ENCODE measurements at places on chromosomes 3 and 15.
A peak's percentile ranks its signal among the peaks of the same experiment; 100 is the strongest.

- no peak for DNase-seq
These were observed 27.5 kb downstream of the ESYT3 start for GRCh38 chr3:138461896-138462295.

DNA sequence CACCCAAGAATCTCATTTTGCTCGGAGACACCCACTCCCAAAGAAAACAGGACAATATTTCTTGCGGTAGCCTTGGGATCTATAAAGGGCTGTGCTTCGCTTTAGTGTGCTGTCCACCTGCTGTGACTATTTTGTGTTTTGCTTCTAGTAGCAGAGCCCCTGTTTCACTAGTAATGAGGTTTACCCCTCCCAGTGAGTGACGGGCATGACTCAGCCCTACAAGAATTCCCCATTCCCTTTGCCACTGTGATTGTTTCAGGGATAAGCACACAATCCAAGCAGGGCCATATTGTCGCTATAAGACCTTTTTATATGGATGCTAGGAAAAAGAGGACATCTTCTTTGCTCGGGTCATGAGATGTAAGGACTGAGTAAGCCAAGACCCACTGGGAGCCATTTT, 62.5 kb upstream of the FOXB1 start:
- DNase-seq: no peak

DNA sequence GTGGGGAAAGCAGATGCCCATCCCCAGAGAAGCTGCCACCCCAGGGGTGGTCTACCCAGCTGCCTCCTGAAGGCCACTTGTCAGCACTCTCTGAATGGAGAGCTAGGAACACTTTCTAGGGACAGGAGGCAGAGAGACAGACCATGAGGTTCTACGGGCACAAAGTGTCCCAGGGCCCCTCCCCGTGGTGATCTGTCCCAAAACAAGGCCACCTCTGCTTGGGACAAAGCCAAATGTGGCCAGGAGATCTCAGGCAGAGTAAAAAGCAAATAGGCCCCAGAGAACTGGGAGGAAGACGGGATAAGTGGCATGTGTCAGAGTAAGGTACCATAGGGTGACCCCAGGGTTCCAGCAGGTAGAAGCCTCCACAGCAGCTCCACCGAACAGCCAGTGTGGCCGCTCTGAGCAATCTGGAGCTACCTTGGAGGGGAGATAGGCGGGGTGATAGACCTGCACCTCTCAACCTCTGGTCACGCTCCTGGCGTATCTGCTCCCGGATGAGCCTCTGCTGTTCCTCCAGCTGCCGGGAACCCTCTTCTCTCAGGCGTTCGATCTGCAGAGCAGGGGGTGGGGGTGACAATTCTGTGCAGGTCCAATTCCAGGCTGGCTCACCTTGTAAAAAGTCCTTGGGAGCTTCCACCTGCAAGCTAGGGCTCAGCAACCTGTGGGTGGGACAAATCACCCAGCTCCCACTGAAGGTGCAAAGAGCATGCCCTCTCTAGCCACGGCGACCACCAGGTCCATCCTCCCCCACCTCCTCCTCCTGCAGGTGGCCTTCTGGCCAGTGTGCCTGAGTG, 6.2 kb downstream of the C15orf62 start:
- DNase-seq: no peak

DNA sequence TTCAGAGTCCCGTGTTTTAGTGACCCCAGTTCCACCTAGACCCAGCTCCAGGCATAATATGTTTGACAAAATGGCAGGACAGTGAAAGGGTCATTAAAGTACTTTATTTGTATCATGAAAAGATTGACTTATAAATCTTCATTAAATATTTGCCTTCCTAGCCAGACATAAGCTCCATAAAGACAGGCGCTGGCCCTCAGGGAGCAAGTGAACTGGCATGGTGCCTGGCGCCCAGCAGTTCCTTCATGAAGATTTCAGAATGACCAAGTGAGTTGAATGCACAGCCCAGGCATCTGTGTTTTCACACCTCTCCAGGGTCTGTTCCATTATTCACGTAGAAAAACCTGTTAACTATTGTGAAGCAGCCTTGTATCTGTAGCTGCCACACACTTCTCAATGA, 166.2 kb downstream of the GAP43 start:
- DNase-seq: no peak

DNA sequence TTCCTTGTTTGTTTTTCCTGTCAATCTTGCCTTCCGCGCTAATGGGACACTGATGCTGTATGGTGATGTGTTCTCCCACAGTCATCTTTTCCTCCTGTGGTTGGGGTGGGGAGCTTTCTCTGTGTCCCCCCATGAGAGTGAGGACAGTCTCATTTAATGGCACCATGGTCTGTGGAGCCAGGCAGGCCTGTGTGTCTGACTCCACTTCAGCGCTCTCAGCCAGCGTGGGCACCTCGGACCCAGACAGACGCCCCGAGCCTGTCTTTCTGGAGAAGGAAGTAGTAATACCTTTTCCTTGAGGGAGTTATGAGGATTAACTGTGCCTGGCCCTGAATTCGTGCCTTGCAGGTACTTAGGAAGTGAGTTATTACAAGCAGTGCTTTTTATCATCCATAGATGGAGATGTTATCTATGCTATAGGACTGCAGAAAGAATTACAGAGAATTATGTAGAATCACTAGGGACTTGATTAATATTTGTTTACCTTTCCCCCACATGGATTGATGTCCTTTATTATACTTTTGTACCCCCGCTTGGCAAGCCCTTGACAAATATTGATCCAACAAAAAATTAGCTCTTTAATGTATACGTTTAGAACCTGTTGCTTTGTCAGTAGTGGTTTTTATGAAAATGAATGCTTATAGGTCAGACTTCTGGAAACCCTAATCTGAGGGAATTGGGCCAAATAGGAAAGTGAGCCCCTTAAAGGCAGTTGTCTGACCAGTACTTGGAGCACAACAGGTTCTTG, 152.4 kb downstream of the PGPEP1L start:
- no peak for DNase-seq

DNA sequence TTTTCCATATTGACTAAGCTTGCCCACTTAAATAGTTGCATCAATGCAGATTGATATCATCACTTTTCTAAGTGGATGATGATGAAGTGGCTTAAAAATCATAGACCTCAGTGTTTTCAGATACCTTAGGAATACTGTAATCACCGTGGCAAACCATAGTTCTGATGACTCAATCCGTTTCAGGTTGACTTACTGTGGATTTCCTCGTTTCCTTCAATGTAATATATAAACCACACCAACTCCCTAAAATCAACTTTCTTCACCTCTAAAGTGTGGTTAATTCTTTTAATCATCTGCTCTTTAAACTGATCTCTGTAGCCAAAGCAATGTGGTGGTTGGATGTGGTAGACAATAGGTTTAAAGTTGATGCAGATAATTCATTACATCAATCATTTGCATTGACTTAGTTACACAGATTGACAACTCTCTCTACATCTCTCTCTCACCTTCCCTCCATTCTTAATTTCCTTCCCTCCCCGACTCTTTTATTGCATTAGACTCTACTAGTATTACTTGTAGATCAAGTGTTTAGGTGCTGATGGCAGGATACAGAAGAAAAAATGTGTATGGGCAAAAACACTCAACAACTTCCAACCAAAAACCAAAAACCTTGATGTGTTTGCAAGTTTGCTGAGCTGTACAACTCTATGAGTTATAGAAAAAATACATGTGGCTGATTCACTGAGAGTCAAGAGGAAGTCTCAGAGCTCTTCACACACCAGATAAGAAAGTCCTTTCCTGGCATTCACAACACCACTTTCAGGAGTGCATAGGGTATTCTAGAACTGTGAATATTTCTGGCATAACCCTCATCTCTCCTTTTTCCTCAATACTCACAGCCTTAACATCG, 243.5 kb downstream of the NFKBIZ start:
- peak; percentile 36 for DNase-seq

- peak; percentile 44 for DNase-seq
These were observed 32.1 kb downstream of the CYFIP1 start for GRCh38 chr15:22948056-22948455.

GRCh38 chr15:95557226-95558046, 773.1 kb upstream of the NR2F2 start:
- no peak for DNase-seq

GRCh38 chr15:55872471-55872870, 120.9 kb downstream of the NEDD4 start:
- DNase-seq: no peak

DNA sequence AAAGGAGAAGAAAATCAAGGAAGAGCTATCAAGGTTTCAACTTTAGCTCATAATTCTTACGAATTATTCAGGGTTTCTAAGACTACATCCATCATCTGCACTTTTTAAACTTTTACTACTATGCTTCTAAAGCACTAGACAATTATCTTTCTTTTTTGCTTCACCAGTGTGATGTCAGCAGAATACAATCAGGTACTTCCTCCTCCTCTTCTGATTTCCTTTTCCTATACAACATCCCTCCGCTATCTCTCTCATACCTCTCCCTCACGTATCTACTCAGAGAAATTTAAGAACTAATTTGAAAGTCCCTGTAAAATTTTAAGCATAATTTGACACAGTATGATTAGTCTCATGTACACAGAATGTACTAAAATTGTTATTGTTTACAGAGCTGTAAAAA, 47.3 kb upstream of the USP50 start:
- DNase-seq: no peak

GRCh38 chr15:74794248-74794969, 12.5 kb downstream of the CSK start:
- DNase-seq: no peak

DNA sequence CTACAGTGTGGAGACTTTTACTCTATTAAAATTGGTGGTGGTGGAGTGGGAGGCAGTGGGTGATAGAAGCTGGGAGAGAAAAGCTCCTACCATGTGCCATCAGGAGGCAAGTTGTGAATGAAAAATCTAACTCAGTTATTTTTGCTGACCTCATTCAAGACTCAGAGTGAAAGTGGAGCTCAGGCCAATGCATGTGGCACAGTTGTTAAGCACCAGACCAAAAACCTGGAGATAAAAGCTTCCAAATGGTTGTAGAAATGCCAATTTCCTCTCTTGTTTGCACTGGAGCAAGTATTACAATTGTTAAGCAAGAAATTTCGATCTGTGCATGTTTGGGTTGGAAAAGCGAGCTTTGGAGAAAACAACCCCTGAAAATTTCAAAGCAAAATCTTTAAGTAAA, 81.5 kb upstream of the PRICKLE2 start:
- no peak for DNase-seq

DNA sequence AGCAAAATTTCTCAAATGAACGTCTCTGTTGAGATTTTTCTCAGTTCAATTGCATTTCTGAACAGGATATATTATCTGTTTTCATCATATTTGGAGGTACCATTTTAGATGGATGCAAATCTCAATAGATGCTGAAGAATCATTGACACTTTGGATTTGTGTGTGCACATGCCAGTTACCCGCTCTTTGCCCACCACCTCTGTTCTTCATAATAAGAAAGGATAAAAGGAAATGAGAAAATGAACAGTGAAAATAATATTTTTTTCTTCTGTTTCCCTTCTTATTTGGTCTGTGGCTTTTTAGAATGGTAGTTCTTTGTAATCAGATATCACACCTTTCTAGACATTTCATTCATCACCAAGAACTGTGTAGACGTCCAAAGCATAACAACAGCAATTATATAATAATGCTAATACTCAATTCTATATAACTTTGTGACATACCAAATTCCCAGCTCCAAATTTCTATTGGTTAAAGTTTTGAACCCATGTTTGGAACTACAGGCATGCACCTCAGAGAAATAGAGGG, 256.7 kb upstream of the SATB1 start:
- DNase-seq: no peak

DNA sequence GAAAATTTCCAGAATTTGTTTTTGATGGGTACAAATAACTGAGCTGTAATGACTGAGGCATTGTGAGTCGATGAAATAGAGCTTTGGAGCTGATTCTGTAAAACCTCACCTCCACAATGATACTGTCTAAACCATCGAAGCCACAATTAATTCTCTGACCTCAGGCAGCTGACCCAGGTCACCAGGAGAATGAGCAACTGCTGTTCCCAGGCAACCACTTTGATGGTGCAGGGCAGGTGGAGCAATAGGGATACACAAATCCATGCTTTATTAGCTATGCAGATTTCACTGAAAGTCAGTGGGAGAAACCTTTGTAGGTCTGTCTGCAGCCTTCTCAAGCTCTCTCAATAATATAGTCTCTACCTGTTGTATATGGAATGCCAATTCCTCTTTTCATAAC, 204.4 kb downstream of the RYR3 start:
- DNase-seq: no peak

DNA sequence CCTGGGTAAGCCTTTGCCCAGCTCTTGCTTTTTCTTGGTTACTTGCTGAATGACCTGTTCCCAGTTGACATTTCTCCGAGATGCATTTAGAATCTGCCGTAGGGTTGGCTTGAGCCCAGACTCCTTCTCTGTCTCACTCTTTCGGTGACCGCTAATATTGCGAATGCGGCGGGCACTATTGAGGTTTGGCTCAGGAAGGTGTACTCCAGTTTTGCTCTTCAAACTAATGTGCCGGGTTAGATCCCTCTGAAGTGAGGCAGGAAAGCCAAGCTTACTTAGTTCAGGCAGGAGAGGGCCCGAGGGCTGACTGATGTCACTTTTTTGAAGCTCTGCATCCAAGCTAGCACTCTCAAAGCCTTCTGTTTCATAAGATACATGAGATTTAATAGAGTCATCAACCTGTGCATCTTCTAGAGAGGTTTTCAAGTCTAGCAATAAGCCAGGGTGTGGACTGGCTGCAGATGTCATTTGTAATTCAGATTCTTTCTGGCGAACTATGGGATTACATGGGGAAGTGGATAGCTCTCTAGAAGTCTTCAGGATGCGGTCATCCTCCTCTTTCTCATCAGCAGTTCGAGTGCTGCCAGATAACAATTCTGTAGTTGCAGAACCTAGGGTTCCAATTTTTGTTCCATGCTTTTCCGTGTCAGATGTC, 41.0 kb downstream of the ZNF106 start:
- no peak for DNase-seq

DNA sequence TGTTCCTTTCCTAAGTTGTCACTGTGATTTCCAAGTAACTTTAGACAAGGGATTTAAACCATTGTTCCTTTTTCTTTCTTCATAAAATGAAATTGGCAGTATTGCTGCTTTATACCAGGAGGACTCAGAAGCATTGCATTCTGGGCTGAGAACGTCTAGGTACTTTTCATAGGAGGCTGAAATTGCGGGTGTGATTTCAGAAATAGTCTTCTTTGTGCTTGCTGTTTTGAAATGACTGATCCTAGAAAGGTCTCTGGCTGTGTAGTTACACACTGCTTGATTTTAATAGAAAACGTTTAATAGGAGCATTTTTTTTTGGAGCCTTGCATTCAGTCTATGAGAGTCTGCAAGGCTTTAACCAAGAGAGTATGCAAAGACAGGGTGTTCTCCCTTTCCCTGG, 56.3 kb downstream of the PPM1L start:
- no peak for DNase-seq

DNA sequence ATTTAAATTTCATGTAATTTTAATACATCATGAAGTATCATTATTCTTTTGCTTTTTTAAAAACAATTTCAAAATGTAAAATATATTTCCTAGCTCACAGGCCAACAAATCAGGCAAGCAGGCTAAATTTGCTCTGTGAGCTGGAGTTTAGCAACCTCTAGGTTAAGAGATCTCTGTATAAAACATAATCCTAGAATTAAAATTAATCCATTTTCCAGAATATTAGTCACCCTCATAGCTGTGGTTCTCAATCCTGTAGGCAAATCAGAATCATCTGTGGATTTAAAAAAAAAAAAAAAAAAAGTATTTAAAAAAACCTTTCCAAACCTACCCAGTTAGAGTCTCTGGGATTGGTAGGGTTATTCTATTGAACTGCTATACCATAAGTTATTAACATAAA, 209.7 kb downstream of the MINAR1 start:
- DNase-seq: no peak

- DNase-seq: no peak
These were observed 591.5 kb upstream of the ADAMTS9 start for GRCh38 chr3:65279225-65279782.
